Naive thymus-derived CD4-positive, alpha-beta T cell (primary cell): ENCODE measurements at places on chromosomes 12 and 14.

DNA sequence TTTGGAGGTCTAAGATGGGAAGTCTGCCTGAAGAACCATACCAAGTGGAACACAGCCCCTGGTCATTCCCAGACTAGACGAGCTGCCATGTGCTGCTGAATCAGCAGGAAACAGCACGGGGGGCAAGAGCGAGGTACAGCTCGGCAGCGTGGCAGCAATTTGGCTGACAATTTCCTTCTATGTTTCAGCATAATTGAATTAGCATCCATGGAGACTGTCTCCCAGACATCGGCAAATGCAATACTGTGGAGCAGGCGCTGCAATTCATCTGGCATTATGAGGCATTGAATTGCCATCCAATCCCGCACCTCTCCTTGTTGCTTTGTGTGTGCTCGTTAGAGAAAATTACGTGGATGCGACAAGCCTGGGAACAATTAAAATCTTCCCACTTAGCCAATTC, 46.0 kb upstream of the CCDC60 start:
- DNase-seq: no peak

- no peak for DNase-seq
These were observed 60.6 kb downstream of the NOC4L start for GRCh38 chr12:132204793-132205270.

DNA sequence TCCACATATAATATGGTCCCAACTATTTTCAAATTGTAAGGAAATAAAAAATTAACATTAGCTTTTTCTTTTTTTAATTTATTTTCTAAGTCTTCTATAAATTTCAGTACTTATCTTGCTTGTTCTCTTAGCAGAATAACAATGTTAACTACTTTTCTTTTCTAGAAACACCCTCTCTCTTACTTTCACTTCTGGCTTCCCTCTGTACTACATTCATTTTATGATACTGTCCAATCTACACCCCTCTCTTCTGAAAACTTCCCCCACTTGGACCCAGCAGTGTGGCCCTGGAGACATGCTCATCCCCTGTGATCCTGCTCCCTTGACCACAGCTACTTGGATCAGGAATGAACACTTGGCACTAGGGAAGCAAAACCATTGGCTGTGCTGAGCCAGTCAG, 15.7 kb downstream of the SGPP1 start:
- no peak for DNase-seq

GRCh38 chr14:103702497-103703432, 12.5 kb downstream of the XRCC3 start:
- DNase-seq: no peak

- DNase-seq: peak; percentile 40
These were observed 486 bp upstream of the AKT1 start for GRCh38 chr14:104795781-104796686.

GRCh38 chr14:75812622-75813021, 151.6 kb downstream of the TTLL5 start:
- no peak for DNase-seq

GRCh38 chr12:10849425-10849878, at the start of gene PRR4:
Gene PRR4 (minus strand): TSS chr12:10849475. CDS start chr12:10849437, 38 bp downstream.
- peak; percentile 27 for DNase-seq

- no peak for DNase-seq
These were observed 151.3 kb upstream of the FSCB start for GRCh38 chr14:44658389-44658696.

- DNase-seq: no peak
These were observed 101.6 kb downstream of the SLC41A2 start for GRCh38 chr12:104856531-104856930.

- DNase-seq: no peak
These were observed 14.6 kb upstream of the EIF5 start for GRCh38 chr14:103319422-103319821.

GRCh38 chr12:70197345-70197744, 45.9 kb upstream of the CNOT2 start:
- DNase-seq: no peak

DNA sequence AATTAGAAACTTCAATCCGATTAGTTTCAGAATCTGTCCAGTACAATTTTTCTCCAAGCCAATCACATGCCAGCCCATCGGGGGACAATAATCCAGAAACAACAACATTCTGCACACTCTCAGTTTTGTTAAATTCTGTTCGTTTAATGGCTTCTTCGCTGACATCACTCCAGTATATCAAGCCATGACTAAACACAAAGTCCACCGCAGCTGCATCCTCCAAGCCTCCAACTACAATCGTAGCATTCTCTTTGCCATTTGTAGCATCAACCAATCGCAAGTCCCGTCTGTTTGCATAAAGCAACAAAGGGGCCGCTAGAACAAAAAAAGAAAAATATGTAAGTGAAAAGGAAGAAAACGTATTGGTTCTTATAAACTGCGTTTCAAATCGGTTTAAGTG, 22.5 kb downstream of the LRP6 start:
- DNase-seq: no peak

DNA sequence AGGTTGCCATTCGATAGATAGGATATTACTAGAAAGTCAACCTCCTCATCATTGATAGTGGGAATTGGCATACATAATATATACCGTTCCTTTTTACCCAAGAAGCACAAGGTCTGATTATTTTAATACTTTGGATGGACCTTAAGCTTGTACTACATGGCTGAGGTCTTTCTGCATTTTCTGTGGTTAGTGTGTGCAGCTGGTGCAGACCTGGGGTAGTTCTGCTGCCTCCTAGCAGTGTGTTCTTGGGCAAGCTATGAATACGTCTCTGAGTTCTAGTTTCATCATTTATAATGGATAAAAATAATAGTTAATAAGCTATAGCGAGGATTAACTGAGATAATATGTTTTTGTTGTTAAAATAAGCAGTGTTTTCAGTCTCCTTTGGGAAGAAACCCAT, 2.2 kb downstream of the ZDHHC17 start:
- no peak for DNase-seq

DNA sequence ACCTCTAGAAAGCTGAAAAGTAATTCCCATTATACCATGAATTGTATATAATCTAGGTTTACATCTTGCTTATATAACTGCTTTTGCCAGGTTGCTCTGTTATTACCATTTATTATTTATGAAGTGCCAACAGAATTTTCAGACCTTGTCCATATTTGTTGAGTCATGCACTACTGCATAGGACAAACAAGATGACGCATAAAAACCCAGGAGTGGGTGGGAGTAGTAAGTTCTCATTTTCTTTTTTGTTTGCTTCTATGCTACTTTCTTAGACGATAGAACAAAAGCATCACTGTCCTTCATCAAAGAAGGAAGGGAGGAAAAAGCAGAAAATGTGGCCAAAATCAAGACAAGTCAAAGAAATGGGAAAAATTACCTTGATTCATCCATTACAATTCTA, 119.0 kb upstream of the RASSF8 start:
- DNase-seq: no peak

GRCh38 chr14:94170136-94170535, 4.0 kb upstream of the PPP4R4 start:
- DNase-seq: no peak

- DNase-seq: no peak
These were observed 103.0 kb downstream of the VCPKMT start for GRCh38 chr14:50013198-50013918.

DNA sequence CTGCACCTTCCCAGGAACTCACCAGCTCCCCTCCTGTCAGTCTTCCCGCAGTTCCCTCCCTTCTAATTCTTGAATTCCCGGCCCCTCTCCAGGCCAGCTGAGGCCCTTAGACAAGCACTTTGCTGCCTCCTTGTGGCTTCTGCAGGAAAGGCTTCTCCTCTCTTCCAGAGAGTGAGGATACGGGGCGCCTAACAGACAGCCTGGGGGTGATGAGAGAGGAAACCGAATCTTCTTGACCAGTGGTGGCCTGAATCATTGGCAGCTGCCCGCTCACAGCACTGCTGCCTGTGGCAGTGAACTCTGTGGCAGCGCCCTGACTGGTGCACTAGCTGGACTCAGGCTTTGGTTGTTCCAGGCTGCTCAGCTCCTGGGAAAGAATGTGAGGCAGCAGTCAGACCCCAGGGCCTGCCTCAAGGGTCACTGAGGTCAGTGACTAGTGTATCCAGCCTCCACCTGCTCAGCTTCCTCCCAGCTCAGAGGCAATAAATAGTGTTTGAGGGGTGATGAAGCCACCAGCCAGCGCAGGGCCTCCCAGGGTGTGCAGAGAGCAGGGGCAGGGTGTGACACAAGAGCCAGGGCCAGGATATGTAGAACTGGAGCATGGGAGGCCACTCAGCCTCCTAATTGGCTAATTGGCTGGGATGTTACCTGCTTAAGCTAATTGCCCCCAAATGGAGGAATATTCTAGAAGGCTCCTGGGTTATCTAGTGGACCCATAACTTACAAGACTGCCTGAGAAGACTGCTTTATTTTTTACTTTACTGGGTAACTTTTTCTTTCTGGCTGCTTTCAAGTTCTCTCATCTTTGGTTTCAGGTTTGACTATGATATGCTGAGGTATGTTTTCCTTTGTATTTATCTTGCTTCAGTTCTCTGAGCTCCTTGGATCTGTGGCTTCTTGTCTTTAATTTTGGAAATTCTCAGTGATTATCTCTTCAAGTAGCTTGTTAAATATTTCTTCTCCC, 12.9 kb upstream of the MCRS1 start:
- peak; percentile 43 for DNase-seq

GRCh38 chr12:13250416-13250815, 53.9 kb downstream of the EMP1 start:
- no peak for DNase-seq

DNA sequence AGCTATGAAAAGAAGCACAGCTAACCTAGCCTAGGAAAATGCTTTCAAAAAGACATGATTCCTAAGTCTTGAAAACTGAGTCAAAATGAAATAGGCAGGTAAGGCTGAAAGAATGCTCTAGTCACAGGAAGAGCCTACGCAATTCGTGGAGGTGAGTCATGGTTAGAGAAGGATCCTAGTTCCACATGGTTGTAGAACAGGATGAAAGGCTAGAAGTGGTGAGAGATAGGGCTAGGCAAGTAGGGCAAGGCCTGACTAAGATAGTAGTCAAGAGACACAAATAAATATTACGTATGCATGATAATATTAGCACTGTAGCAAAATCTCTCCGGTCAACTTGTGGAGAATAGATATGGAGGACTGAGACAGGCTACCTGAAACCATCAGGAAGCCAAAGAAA, 47.2 kb downstream of the PLCZ1 start:
- DNase-seq: no peak

GRCh38 chr12:93191423-93191822, 186.3 kb upstream of the NUDT4 start:
- DNase-seq: no peak

DNA sequence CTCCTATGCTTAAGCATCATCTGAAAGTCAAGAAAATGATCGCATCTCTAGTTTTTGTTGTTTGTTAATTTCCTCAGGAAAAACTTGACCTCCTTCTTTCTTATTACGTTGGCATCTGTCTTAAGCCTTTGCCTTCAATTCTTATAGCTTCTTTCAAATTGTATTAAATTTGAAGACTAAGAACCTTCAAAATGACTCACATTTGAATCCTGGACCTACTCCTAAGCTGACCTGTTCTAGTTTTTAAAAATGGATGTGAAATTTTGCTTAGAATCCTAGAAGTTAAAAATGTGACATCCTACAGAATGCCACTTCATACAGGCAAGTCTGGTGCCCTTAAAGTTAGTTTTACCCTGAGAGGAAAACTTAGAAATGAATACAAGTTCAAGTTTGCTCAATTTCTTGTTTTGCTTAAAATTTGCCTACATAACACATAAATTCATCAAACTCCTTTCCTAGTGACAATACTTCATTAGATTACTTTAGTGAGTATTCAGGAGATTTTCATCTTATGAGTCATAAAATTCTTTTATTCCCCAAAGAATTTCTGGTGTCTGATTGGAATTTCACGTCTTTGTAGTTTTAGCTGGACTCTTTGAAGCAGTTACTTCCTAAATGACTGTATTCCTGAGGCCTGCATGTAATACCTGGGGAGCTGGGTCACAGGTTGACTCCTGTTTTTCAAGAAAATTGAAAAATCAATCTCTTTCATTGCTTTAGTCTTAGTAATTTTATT, 152.3 kb downstream of the MSRB3 start:
- no peak for DNase-seq

- no peak for DNase-seq
These were observed 218.0 kb downstream of the SYT1 start for GRCh38 chr12:79082595-79082994.

- no peak for DNase-seq
These were observed 19.9 kb downstream of the FUT8 start for GRCh38 chr14:65432361-65432948.

DNA sequence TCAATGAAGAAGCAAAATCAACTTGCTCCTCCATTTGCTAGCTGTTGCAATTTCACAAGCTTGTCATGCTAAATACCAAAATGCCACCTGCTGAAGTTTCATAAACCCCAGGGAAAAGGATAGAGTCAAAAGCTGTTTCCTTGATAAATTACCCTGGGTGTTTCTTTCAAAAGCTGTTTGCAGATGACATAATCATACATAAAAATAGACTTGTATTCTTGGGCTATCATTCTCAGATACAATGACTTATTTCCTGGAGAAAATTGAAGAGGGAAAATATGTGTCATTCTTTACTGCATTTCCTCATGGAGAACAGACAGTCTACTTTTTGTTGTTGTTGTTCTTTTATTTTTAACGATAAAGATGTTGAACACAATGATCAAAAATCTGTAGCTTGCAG, 119.2 kb downstream of the GALC start:
- DNase-seq: no peak

DNA sequence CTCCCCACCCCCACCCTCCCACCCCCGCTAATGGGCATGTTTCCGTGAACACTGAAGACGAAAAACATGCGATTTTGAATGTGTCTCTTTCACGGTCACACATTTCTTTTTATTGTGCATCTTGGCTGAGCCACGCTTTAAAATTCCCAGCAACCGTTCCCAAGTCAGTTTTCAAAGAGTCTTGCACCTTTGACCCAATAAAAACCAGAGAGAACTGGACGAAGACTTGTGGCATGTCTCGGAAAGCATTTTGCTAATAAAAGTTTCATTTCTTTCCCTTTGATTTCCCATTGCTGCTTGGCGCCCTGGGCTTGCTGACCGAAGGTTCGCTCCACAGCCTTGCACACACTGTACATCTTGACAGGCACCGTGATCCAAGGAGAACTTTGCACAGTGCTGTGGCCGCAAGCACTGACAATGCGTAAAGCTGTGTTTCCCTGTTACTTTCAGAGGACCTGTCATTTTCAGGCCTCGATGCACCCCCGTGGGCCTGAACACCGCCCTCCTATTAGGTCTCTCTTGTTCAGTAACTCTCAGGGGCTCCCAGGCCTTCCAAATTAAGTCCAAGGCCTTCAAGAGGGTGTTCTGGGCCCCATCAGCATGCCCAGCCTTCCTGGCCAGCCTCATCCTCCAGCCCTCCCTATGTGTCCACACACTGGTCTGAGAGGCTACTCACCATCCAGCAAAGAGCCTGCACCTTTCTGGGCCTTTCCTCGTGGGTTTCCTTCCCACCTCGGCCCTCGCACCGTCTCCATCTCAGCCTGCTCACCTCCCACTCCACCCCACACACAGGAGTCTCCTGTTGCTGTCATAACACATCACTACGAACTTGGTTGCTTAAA, 63.4 kb upstream of the DIO3 start:
- no peak for DNase-seq
